ENCODE measurements at places on chromosomes 6 and 20.

GRCh38 chr6:156954191-156954590 lies 177.0 kb downstream of the ARID1B start:
- DNase-seq = no peak

DNA sequence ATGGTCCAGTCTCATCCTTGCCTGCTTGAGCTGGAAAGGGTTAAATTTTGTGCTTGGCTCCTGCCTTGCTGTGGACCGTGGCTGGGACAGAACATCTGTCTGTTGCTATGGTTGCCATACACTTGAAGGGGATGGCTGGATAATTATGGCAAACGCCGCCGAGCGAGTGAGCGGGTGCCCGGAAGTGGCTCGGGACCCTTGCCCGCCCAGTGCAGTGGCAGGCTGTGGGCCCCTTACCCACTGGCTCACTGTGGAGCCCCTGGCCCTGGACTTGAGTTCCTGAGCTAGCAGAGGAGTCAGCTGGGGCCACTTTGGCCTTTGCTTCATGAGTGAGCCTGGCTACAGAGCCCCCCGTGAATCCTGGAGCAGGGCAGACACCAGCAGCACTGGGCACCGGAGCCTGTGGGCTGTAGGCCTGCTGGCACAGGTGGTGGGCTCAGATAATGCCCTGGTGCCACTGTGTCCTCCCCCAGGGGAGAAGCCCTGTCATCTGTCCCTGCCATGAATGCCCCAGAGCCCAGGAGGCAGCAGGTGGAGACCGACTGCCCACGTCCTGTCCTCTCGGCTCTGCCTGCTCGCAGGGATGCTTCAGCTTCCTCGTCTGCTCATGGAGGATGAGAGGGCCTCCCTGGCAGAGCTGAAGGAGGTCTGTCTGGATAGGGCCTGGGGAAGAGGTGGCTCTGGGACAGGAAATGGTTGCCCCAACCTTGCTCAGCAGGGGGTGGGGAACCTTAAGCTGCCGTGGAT lies 25.5 kb upstream of the NOL4L start:
- DNase-seq = no peak

- peak; percentile 64 for DNase-seq
Observed at GRCh38 chr6:52491203-52492069, 71.3 kb downstream of the EFHC1 start.

DNA sequence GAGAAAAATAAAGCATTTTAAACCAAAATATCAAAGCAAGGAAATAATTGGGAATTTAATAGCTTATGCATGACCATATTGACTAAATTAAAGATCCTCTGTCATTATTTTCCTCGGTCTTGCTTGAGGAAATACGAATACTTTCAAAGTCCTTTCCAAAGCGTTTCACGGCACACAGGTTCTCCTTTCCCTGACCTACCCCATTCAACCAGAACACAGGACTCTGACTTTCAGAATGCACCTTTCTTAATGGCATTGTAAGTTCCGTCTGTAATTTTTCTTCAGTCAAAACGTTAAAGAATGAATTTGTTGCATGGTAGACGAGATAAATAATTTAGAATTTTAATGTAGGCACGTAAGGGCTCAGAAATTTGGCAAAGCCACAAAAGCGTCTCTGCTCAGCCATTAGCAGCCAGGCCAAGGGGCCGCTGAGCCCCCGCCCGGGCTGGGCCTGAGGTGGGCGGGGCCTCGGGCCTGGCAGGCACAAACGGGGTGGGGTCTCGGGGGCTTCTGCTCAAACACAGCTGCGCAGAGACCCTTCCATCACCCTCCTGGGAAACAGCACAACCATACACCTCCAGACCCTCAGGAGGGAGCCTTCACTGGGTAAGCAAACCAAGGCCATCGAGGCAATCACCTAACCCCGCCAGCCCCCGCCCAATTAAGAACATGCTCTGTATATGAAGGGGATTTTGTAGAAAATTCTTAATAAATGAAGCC lies 3.4 kb downstream of the NEDD9 start:
- DNase-seq = no peak

GRCh38 chr20:187733-188132 lies 1.8 kb downstream of the DEFB128 start:
- DNase-seq = no peak

- peak; percentile 48 for DNase-seq
Observed at GRCh38 chr6:79947191-79948186, at the start of gene ELOVL4. Gene ELOVL4 (minus strand): TSS chr6:79947553. CDS start chr6:79947279, 274 bp downstream.

GRCh38 chr6:449486-450419 lies 58.2 kb downstream of the IRF4 start:
- DNase-seq = no peak

DNA sequence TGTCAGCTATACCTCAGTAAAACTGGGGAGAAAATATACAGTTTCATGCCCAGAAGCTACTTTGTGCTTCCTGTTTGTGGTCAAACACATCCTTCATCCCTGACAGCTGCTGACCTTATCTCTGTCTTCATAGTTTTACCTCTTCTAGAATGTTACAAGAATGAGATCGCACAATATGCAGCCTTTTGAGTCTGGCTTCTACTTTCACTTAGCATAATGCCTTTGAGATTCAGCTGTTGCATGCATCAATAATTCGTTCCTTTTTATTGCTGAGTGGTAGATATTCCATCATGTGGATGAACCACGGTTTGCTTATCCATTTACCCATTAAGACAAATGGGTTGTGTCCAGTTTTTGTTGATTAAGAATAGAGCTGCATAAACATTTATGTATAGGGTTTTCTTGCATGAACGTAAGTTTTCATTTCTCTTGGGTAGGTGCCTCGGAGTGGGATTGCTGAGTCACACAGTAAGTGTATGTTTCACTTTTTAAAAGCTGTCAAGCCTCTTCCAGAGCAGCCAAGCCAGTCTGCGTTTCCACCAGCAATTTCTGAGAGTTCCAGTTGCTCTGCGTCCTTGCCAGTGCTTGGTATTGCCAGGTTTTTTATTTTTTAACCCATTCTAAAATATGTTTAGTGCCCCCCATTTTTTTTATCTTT lies 86.6 kb upstream of the PAX1 start:
- no peak for DNase-seq

Data from foreskin melanocyte (primary cell).